Lung (tissue), 17 donors: ENCODE measurements at places on chromosomes 4 and X. TPM values are rescaled to one million over a fixed set of nuclear protein-coding genes. Genes with fewer than 3 reads are reported as not detected.

The PLAC1 gene
- total RNA-seq = not detected

The GABRB1 gene
- not detected for total RNA-seq

The SNCA gene
- total RNA-seq = 12.1 TPM

The FOXR2 gene
- not detected for total RNA-seq

The DGKK gene
- 0.03 TPM for total RNA-seq

The PKD2 gene
- 24.4 TPM for total RNA-seq

The HSD17B13 gene
- total RNA-seq = 1.0 TPM

The AFM gene
- total RNA-seq = 0.09 TPM
